ENCODE measurements at places on chromosomes 5 and 9. TPM values are rescaled to one million over a fixed set of nuclear protein-coding genes. Genes with fewer than 3 reads are reported as not detected.
A peak's percentile ranks its signal among the peaks of the same experiment; 100 is the strongest.

- DNase-seq, result no peak
Measured at GRCh38 chr5:10354048-10354872, 765 bp downstream of the MARCHF6 start.

- DNase-seq, result no peak
Measured at GRCh38 chr5:137286025-137286610, 213.0 kb downstream of the SPOCK1 start.

- DNase-seq, result no peak
Measured at GRCh38 chr9:29245351-29245750, 1672.1 kb upstream of the C9orf72 start.

DNA sequence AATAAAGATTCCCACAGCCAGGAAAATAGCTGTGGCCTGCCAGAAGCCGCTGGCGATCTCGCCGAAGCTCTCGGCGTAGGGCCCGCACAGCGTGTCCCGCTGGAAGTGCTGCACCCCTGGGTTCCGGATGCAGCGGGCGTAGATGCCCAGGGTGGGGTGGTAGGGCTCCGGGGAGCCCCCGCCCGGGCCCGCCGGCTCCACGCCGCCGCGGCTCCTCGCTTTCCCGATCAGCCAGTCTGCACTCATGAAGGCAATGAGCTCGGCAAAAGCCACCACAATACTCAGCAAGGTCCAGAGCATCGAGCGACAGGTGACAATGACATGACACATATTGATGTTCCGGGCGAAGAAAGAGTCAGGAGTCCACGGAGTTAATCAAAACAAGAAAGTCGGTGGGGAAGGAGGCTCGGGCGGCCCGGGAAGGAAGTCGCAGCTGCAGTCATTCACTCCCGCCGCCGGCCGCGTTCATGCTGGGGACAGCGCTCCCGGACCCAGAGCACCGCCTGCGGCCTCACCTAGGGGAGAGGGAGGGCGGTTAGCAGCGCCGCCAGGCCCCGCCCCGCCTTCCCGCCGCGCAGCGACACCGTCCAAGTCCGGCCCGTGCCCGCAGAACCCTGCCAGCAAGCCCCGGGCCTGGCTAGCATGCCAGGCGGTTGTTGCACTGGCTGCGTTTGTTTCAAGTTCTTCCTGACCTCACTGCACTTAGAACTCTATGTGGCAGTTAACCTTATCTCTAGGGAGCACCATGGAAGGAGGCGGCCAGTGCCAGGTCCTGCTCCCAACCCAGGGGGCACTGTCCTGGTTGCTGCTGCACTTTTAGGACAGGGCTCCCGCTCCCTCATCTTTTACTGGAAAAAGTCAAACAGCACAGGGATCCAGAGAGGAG is 138.4 kb downstream of the LHFPL2 start:
- DNase-seq, result no peak

CAPSL gene
- not detected for total RNA-seq

DNA sequence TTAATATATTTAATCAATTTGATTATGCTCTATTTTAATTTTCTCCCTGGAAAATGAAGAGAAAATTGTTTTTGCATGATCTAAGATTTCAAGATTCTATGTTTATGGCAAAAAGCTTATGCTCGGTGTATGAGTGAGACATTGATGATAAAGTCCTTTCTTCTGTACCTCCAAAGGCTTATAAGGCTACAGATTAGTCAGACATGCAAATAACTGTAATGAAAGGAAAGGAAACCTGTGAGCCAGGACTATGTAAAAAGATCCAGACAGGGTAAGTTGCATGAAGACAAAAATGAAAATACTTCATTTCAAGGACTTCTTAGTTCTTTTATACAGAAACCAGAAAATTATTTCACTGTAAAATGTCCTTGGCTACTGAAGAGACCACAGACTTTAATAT is 52.2 kb upstream of the EDIL3 start:
- DNase-seq, result no peak

DNA sequence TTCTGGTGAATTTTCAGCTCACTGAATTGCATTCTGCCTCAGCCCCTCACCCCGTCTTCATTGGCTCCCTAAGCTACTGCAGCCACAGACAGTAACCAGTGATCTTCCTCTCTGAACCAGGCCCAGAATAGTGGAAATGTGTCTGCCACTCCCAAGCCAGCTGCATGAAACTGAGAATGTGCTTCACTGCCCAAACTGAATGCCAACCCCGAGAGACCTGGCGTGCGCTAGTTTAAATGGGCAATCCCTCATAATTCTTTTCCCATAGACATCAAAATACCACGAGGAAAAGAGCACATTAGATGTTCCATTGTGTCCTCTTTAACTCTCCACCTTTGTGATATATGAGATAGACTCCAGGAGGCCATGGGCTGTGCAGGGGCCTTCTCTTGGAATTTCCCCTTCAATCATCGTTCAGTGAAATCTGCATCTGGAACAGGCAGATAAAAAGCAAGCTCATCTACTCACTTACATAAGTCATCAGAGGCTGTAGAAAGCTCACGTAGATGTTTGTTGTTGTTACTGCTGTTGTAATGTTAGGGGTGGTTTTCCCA is 320.2 kb downstream of the NFIB start:
- no peak for DNase-seq

- DNase-seq, result no peak
Measured at GRCh38 chr5:56607074-56607473, 208.3 kb upstream of the MAP3K1 start.

GRCh38 chr5:44707721-44708120 is 101.0 kb upstream of the MRPS30 start:
- DNase-seq, result no peak

AQP7 gene
- 128 TPM for total RNA-seq

PRSS3 gene
- total RNA-seq, result not detected

GFRA3 gene
- 1.3 TPM for total RNA-seq

GRCh38 chr5:16497546-16497945 is 31.9 kb upstream of the ZNF622 start:
- no peak for DNase-seq

NTRK2 gene
- 16.1 TPM for total RNA-seq

LNPEP gene
- total RNA-seq, result 73.5 TPM

GRCh38 chr9:128863647-128864046 is 18.1 kb downstream of the KYAT1 start:
- peak; percentile 63 for DNase-seq

GRCh38 chr9:10274175-10274574 is 338.6 kb downstream of the PTPRD start:
- no peak for DNase-seq

DNA sequence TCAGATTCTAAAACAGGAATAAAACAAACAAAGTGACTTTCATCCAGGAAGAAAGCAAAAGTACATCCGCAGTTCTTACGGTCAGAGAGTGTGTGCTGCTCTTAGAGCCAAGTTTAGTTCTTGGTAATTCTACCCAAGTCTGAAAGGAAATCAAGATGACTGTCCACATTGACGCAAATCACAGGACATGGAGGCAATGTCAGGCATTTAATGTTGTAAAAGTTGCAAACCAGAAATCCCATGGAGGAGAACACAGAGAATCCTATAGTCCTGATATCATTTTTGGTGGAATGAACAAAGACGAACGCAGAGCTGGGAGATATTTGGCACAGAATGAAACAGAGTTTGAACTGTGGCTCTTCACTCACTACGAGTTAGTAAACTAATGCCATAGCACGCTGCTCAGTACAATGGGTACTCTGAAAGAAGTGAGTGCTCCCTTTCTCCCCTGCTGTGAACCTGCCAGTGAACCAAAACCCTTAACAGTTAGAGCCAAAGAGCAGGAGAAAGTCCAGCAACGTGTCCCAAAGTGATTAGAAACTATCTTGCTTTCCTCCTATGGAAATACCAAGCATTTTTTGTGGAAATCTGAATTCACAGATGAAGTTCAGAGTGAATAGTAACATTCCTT is 74.3 kb downstream of the MUSK start:
- no peak for DNase-seq

DNA sequence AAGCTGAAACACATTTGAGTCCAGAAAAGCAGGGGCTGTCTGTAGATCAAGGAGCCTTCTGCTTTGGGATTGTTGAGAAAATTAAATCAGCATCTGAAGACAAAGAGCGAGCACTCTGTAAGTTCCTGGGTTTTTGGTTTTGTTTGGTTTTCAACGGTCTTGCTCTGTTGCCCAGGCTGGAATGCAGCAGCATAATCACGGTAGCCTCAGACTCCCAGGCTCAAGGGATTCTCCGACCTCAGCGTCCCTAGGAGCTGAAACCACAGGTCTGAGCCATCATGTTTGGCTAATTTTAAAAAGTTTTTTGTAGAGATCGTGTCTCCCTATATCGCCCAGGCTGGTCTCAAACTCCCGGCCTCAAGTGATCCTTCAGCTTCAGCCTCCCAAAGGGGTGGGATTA is 266.5 kb upstream of the ADAMTS16 start:
- no peak for DNase-seq

DNA sequence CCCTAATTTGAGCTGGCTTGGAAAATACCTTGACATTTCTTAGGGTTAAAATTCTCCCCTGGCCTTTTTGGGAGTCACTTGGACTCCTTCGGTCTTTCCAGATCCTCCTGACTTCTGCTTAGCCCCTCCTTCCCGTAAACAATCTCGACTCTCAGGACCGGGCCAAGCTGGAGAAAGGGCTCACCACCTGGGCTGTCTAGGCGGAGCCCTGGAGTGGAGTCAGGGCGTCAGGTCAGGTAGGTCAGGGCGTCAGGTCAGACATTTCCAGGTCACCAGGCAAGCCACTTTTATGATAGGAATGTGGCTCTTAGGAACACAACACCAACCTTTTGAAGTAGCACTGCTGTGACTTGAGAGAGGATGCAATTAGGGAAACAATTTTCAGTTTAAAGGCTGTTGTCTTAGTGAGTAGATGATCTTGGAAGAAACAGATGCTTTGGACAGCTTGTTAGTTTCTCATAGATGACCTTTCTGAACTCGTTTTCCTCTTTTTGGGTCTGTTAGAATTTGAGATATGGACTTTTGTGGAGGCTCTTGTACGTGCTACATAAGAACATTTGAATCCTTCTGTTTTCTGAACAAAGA is 12.8 kb downstream of the OSTF1 start:
- no peak for DNase-seq

ZNG1C gene
- 29.7 TPM for total RNA-seq

- DNase-seq, result no peak
Measured at GRCh38 chr9:133803745-133804144, 65.6 kb upstream of the SARDH start.

DNA sequence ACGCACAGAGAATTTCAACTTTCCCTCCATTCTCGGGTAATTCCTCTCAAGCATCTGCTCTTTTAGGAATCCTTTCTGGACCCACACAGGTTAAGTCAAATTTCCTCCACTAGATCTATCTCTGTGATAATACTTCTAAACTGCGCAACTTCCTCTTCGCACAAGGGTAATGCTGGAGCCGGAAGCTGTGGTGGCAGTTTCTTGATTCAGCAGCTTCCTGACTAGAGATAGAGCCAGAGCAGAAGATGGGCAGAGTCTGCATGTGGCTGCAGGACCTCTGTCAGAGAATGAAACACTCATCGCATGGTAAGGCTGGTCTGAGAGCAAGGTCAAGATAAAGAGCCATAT is 11.1 kb upstream of the CDC42SE2 start:
- no peak for DNase-seq

DNA sequence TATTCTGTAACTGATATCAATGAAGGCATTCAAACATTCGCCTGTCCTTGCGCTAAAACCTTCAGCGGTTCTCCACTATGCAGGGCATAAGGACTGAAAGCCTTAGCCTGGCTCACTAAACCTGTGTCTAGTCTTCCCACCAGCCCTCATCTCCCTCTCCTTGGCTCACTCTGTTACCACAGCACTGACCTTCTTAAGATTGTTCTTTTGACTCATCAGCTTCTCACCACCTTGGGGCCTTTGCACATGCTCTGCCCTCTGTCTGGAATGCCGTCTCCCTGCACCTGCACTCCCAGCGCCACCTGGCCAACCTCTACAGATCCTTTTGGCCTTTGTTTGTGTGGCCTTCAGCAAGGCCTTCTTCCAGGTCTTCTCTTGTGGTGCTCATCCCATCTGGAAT is 131.8 kb upstream of the IER5L start:
- no peak for DNase-seq

SCGB3A2 gene
- not detected for total RNA-seq

SPATA31E1 gene
- not detected for total RNA-seq

- no peak for DNase-seq
Measured at GRCh38 chr5:143220748-143221251, 182.7 kb downstream of the NR3C1 start.

- DNase-seq, result no peak
Measured at GRCh38 chr5:84393969-84394368, 9.3 kb upstream of the EDIL3 start.

SPATA9 gene
- total RNA-seq, result 2.4 TPM

DNA sequence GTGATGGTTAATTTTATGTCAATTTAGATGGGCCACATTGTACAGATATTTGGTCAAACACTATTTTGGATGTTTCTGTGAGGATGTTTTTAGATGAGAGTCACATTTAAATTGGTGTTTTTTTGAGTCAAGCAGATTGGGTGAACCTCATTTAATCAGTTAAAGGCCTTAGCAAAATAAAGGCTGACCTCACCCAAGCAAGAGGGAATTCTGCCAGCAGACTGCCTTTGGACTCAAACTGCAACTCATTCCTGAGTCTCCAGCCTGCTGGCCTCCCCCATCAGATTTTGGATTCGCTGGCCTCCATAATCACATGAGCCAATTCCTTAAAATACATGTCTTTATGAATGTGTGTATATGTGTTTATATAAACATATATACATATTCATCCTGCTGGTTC is 282.7 kb upstream of the POU5F2 start:
- no peak for DNase-seq

SPINK6 gene
- not detected for total RNA-seq

DNA sequence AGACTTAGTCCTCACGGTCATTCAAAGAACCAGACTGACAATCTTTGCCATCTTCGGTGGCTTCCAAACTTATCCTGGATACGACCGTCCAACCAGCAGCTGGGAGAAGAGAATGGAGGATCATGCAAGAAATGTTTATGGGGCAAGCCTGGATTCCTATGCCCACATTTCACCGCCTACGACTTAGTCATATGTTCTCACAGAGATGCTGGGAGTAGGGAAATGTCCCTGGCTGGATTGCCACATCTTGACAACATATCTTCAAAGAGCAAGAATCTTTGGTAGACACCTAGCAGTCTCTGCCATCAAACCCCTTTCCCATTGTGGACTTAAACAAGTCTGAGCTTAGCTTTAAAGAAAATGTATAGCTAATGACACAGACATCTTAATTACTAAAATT is 5.0 kb downstream of the MED7 start:
- DNase-seq, result no peak

DNA sequence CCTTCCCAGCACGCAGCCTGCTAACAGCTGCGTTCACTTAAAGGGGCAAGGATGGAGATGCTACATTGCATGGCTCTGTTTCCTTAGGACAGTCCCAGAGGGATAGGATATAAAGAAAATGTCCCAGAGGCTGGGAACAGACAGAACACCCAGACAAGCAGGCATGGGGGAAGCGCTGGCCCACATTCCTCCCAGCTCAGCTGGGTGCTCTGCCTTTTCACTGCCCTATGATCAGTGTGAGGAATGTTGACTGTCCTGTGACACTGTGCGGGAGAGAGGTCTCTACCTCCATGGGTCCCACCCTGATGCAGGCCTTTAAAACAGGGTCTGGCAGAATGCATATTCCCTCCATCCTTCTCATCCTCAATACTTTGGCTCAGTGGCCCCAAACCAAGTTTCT is 459.4 kb upstream of the DMAC1 start:
- DNase-seq, result no peak

GRCh38 chr9:72362118-72362531 is 2.9 kb downstream of the ZFAND5 start:
- DNase-seq, result no peak

ADRB2 gene
- 32.1 TPM for total RNA-seq

C5orf46 gene
- total RNA-seq, result not detected

- no peak for DNase-seq
Measured at GRCh38 chr5:116579144-116579543, 4.5 kb upstream of the SEMA6A start.

GRCh38 chr5:13673511-13673910 is 271.0 kb downstream of the DNAH5 start:
- DNase-seq, result no peak

PCA3 gene
- total RNA-seq, result not detected
